ENCODE measurements at places on chromosomes 16 and 17.

- peak; percentile 80 for DNase-seq
Measured at GRCh38 chr17:74569020-74570003, 2.0 kb upstream of the CD300H start.

- no peak for DNase-seq
Measured at GRCh38 chr17:68097161-68097805, 61.7 kb downstream of the KPNA2 start.

DNA sequence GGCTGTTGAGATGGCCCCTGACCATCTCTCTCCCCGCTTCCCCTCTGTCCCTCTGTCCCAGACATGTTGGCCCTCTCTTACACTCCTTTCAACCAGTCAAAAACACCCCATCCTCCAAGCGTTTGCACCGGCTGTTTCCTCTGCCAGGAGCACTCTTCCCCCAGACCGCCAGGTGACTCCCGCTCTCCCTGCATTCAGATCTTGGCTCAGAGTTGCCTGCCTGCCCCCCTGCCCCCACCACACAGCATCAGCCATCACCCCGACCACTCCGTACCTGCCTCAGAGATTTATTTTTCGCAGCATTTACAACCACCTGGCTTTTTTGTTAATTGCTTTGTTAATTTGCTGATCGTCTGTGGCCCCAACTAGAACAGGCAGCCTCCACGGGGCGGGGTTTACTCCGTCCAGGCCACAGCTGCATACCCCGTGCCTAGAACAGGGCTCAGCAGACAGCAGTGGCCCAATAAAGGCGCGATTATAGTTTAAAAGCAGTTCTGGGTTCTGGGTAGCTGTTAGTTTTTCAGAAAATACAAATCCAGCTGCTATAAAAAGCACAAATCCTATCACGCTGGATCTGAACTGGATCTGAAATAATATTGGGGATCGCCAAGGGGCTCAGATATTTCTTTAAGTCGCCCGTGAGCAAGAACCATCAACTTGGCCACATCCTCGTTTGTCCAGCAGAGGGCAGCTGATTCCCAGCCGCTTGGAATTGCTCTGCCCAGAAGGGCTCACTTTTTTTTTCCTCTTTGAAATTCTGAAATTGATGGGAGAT lies 173.6 kb downstream of the IRF8 start:
- DNase-seq: peak; percentile 5

DNA sequence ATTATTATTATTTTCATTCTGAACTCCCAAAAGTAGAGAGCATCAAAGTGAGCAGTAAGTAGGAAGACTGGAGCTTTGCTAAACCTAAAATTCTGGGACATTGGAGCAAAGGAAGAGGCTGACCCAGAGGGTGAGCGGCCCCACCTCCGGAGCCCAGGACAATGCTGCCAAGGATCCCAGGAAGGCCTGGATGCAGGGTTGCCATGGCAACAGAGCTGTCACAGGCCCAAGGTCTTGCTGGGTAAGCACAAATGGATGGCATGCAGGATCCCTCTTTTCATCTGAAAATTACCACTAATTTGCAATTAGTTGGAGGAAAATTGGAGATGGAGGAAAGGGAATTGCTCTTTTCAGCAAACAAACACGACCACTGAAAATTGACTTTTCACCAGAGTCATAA lies 457.9 kb upstream of the CDH5 start:
- DNase-seq: no peak

- DNase-seq: no peak
Measured at GRCh38 chr16:76222087-76222486, 55.1 kb upstream of the CNTNAP4 start.

- no peak for DNase-seq
Measured at GRCh38 chr17:10398352-10398751, 23.4 kb downstream of the MYH8 start.

GRCh38 chr17:49548506-49549310 lies 27.0 kb upstream of the NXPH3 start:
- DNase-seq: no peak

- DNase-seq: no peak
Measured at GRCh38 chr16:31064882-31065461, 9.1 kb downstream of the ZNF668 start.

- DNase-seq: no peak
Measured at GRCh38 chr17:51240275-51240674, 19.6 kb downstream of the MBTD1 start.

DNA sequence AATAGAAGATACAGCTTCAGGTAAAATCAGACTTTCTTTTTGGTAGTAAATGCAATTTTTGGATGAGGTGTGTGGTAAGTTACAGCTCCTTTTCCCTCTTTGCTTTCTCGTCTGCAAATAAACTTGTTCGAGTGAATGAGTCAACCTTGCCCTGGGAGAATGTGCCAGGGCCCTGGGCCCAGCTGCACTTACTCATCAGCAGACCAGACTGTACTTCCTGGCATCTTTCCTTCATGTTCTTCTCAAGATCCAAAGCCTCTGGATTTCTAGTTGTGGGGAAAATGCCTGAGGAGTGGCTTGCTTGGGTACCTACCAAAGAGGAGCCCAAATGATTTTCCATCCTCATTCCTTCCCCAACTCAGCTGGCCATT lies 5.4 kb upstream of the G6PC1 start:
- DNase-seq: no peak

DNA sequence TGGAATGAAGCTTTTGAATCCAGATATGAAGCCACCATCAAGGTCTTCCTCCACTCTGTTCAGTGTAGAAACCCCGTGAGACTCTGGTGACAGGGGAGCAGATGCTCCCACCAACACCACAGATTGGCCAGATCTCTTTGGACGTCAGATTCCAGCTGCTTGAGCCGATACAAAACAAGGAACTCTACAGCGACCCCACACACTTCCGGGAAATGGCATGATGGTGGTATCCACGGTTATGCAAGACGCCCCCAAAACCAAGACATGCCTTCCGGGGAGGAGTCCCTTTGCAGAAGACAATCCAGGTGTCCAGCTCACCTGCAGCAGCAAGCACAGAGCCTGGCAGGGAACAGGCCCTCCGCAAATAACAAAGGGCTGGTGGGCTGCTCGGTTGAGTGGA lies 19.8 kb upstream of the PITPNA start:
- no peak for DNase-seq

GRCh38 chr16:26078716-26079355 lies 387.1 kb downstream of the HS3ST4 start:
- no peak for DNase-seq

DNA sequence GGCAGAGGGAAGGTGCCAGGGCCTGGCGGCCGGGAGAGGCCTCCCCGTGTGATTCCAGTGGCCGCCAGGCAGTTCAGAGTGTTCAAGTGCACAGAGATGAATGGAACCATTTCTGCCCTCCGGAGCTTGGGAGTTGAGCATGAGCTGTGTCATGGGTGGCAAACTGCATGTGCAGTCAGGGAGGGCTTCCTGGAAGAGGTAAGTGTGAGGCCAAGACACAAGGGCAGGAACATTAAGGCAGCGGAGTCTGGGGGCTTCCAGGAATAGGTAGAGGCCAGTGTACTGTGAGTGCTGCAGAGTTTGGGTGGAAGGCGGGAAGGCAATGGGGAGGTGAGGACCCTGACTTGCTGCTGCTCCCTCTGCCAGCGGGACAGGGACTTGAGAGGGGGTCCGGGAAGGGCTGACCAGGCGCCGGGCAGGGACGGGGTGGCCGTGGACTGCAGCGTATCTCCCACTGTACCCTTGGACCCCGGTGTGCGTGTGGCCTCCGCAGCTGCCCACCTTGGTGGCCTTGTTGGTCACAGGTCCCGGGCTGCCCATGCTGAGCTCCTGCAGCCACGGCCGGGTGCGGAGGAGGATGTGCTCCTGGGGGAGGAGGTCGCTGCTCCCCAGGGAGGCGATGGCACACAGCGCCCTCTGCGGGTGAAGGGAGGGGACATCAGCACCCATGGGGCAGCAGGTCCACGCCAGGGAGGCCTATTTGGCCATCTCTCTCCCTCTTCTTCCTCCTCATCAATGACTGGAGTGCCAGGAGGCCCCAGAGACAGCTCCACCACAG lies 7.5 kb upstream of the CEP131 start:
- no peak for DNase-seq

DNA sequence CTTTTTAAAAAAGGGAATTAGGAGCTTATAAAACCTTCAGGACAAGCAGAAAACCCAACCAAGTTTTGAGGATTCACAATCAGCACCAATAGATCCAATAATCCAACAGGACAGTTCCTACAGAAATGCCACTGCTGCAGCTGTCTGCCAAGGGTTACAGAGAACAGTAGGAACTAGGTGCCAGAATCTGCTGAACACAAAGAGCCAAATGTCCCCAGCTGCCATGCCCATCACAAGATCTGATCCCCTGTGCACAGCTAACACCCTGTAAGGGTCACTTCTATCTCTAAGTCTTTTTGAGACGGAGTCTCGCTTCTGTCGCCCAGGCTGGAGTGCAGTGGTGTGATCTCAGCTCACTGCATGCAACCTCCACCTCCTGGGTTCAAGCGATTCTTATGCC lies 262.3 kb downstream of the STX8 start:
- DNase-seq: no peak

DNA sequence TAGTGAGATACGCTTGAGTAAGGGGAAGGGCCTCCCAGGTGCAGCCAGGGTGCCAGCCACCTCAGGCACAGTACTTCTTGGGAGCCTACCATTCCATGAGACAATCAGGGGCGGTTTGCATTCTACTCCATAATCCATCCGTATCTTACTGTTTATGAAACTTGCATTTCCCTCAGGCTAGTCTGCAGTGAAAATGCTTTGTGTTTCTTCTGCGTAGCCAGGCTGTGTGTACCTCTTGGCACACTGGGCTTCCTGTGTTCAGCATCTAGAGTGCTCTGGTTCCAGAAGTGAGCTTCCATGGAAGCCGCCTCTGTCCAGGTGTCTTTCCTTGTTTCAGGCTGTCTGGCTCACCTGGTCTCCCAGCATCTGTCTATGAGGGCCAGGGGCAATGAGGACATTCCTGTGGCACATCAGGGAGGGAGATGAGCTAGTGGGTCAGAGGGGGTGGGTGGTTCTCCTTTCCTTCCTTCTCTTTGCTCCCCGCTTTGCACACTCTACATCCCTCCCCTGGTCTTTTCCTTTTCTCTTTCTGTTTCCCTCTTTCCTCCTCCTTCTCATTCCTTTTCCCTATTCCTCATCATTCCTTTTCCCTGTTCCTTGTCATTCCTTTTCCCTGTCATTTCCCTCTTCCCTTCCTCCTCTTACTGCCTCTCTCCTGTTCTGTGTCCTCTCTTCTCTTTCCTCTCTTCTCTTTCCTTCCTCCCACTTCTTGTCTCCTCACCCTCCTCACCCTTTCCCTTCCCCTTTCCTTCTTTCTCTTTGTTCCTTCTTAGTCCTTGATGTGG lies 386.5 kb downstream of the CPPED1 start:
- no peak for DNase-seq

- no peak for DNase-seq
Measured at GRCh38 chr17:67484261-67484660, 107.2 kb downstream of the PITPNC1 start.

GRCh38 chr16:12345349-12345748 lies 368.8 kb downstream of the SNX29 start:
- no peak for DNase-seq

- no peak for DNase-seq
Measured at GRCh38 chr16:3536271-3536731, 35.5 kb downstream of the CLUAP1 start.

- peak; percentile 62 for DNase-seq
Measured at GRCh38 chr17:44919885-44920564, 4.7 kb upstream of the GFAP start.

DNA sequence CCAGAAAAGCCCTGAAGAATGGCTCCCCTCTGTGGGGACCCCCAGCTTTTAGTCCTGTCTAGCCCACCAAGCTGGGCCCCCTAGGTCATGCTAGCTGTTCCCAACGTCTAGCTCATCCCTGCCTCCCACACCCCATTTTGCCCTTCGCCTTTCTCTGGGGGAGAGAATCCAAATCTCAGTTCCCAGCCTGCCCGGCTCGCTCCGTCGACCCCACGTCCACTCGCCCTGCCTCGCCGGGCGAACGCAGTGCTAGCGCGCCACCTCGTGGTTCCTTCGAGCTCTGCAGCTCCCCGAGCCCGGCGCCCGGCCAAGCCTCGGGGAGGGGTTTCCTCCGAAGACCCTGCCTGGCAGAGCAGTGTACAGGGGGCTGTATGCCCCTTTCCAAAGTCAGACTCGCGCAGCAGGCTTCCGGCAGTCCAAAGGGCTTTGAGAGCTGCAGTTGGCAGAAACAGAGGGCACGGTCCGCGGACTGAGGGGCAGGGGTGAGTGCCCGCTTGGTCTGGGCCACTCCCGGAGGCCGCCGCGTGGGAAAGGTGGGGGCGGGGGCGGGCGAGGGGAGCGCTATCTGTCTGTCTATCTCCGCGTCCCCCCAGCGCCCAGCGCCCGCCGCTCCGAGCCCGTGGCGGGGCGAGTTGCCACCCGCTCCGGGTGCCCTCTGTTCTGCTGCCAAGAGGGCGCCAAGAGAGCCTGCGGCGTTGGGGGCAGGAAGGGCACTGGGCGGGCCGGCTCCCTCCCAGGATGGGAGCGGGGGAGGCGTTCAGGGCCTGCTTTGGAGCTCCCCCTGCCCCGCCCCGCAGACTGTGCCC lies 1.7 kb upstream of the DLX3 start:
- peak; percentile 48 for DNase-seq

GRCh38 chr17:55444471-55445441 lies 23.1 kb upstream of the MMD start:
- no peak for DNase-seq

GRCh38 chr17:39695089-39695474 lies 4.8 kb upstream of the ERBB2 start:
- no peak for DNase-seq

DNA sequence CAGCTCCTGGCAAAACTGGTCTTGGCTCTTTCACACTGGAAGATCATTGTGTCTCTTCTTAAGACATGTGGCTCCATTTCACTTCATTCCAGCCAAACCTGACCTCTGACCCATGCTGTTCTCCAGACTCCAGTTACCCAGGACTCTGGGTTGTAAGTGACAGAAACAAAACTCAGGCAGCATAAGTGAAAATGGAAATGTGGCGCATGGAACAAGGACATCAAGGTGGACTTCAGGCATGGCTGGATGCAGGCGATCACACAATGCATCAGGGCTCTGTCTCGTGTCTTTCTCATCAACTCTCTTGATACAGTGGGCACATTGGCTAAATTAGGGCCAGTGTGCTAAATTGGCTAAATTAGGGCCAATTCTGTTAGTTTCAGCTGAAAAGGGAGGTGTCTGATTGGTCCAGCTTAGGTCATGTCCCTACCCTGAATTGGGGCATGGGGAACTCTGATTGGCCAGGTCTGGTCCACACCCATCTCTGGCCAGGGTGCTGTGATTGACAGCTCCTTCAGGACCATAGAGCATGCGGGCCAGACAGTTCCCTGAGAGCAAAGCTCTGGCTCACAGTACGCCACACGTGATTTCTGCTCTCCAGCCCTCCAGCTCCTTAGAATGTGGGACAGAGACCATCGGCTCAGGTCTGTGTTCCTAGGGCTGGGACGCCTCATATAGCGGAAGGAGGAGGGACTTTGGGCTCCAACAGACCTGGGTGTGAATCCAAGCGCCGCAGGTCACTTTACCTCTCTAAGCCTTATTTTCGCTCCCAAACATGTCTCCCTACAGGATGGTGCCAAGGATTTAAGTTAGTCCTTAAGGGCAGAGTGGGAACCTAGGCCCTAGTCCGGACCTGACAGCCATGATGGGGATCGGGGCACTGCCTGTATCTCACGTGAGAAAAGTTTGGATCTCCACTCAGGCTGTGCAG lies 17.5 kb downstream of the SOCS1 start:
- DNase-seq: no peak

Measured in CD4-positive, alpha-beta T cell treated with Interferon gamma for 1 hour (primary cell).